Effector memory CD4-positive, alpha-beta T cell (primary cell): ENCODE measurements at places on chromosomes 12 and 14.
A peak's percentile ranks its signal among the peaks of the same experiment; 100 is the strongest.

DNA sequence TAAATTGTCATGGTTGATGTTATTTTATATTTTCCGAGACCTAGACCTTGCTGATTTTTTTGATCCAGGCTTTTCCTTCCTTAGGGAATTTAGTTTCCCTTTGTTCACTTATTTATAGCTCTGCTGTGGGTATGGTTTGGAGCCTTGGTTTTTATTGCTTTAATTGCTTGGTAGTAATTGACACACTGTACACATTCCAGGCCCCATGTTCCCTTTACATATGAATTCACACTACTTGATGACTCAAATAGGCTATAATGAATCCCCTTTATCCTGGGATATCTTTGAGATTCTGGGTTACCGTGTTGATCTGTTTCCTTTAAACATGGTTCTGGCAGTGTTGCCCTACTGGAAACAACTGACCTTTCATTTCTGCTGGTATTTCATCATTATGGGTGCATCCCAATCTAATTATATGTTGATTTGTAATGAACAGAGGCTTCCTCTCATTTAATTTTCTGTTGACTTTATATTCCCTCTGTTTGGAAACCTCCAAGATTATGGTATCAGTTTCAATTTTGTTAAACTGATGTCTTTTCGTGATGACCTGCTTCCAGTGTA is 424.0 kb downstream of the RAD51B start:
- no peak for DNase-seq

GRCh38 chr12:57865084-57865751 is 18.7 kb upstream of the CTDSP2 start:
- no peak for DNase-seq

DNA sequence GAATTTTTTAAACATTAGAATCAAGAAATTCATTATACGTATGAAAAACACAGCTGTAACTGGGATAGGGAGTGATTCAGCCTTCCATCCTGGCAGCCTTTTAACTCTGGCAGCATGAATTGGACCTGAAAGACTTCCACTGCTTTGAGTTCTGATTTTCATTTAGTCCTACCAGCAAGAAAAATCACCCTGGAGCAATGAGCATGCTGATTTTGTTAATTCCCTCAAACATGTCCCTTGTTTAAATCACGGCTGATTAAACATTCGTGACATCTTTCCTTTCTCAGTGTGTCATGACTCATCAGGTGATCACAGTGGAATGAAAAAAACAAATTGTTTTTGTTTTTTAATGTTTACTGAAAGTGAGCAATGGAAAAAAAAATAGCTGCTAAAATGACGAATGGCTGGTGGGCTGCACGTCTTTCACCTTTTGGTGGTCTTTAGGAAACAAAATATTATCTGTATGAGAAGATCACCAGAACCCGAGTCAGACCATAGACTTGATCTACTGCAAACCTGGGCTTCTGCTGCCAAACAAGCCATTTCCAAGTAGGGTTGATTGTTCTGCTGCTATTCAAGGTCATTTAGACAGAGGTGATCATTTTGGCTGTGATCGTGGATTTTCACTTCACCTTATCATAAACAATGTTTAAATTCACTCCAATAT is 67.0 kb upstream of the CAND1 start:
- no peak for DNase-seq

DNA sequence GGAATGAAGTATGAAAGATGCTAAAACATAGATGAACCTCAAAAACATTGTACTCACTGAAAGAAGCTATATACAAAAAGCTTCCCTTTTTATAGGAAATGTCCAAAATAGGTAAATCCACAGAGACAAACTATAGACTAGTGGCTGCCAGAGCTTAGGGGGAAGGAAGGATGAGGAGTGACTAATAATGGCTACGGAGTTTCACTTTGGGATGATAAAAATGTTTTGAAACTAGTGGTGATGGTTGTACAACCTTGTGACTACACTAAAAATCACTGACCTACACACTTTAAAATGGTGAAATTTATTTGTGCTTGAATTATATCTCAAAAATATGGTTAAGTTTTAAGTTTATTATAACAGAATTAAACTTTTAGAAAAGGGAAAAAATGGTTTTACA is 37.1 kb upstream of the AMN1 start:
- DNase-seq: no peak

DNA sequence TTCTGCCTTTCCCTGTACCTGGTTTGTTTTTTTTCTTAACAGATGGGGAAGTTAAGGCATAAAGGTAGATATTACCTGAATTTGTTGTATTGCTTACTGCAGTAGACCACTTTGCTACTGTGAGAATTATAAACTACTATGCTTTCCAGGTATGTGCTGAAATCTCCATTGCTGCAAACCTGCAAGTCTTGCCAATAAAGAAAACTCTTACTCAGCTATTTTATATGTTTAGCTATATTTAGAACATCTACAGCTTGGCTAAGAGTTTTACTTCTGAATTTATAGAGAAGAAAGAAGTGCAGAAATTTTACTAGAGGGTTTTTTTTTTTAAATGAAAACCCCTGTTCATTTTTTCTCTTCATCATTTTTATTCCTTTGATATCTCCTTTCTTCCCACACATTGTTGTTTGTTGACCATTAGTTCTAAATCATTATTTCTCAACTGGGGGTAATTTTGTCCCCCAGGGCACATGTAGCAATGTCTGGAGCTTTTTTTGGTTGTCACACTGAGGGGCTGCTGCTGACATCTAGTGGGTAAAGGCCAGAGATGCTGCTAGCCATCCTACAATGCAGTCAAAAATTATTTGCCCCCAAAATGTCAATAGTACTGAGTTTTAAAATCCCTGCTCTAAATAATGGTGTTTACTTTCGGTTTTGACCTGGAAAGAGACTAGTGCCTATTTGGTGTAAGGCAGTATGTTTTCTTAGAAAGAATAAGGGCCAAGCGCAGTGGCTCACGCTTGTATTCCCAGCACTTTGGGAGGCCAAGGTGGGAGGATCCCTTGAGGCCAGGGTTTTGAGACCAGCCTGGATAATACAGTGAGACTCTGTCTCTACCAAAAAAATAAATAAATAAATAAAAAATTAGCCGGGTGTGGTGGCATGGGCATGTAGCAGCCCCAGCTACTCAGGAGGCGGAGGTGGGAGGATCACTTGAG is 48.6 kb downstream of the PCNX1 start:
- peak; percentile 24 for DNase-seq

- no peak for DNase-seq
These were observed 365.2 kb downstream of the SEC23A start for GRCh38 chr14:38737686-38738407.

- DNase-seq: no peak
These were observed 205.4 kb downstream of the EPS8 start for GRCh38 chr12:15583804-15584203.

- DNase-seq: no peak
These were observed 379.8 kb downstream of the FUT8 start for GRCh38 chr14:65792208-65792905.

DNA sequence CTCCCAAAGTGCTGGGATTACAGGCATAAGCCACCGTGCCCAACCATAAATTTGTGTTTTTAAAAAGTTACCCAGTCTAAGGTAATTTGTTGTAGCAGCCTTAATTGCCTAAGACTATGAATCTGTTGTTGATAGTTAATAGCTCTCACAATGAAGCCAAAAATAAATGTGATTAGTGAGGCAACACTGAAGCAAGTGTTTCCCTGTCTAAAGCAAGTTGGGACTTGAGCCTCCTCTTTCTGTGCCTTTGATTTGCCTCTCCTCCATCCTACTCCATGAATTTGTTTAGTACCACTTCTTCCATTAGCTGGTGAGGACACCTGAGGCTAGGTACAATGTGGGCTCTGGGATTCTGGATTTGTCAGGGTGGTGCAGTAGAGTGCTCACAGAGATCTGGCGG is 36.8 kb downstream of the DAAM1 start:
- no peak for DNase-seq

GRCh38 chr12:110728628-110729027 is 14.1 kb downstream of the PPP1CC start:
- no peak for DNase-seq

GRCh38 chr12:6791931-6792520 is 2.7 kb downstream of the CD4 start:
- DNase-seq: no peak

- no peak for DNase-seq
These were observed 347.2 kb upstream of the DCN start for GRCh38 chr12:91529829-91530228.

DNA sequence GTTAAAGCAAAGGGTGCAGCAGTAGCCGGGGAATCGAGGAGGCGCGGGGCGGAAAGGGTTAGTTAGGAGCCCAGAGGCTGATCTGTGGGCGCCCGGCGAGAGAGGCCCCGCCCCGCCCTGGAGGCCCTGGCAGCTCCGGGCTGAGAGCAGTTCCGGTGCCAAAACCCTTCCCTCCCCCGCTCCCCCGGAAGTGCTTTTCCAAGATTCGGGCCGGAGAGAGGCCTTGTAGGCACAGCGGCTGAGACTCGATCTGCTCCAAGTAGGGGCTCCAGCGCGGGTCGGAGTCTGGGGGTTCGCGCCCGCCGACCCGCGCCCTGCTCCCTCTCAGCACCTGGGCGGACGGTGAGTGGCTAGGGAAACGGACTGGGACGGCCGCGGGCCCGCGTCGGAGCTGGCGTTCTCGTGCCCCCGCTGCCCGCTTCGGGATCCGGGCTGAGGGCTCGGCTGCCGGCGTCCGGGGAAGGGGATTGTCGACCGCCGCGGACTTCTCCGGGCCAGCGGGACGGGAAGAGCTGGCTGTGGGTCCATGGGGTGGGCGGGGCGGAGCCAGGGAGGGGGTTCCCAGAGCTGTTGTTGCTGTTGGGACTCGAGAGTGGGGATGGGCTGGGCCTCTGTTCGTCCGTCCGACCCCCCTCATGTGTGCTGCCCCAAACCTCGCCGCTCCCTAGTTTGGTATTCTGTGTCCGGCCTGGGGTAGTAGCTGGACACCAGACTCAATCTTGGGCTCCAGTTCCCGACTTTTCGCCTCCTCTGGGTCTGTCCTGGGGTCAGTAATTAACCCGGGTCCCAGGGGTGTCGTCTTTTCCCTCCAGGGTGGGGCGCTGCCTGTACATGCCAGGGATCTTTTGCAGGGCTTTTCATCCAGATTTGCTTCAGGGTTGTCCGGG is at the start of gene FRS2:
Gene FRS2, plus strand, starts transcription at position 200 of the 887 bp plus-strand sequence. CDS start 98,643 bp downstream, outside the sequence.
- DNase-seq: peak; percentile 69

- DNase-seq: no peak
These were observed 2.9 kb downstream of the SERPINA10 start for GRCh38 chr14:94290197-94290596.

GRCh38 chr12:117026343-117026742 is 72.9 kb downstream of the TESC start:
- no peak for DNase-seq

DNA sequence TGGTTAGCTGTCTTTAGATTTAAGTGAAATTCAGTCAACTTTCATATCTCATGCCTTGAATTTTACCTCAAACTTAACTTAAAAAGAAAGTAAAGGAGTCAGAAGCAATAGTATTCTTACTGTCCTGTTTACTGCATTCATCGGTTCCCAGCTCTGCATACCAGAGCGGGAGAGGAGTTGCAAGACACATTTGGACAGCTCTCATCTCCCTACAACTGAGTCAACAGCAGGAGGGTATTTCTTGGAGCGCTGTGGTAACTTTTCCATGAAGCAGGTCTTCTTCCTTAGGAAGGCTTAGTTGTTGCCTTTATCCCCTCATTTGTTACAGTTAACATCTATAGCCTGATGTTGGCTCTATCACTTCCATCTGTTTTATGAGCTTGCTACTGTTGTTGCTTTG is 65.1 kb downstream of the TRMT5 start:
- no peak for DNase-seq

DNA sequence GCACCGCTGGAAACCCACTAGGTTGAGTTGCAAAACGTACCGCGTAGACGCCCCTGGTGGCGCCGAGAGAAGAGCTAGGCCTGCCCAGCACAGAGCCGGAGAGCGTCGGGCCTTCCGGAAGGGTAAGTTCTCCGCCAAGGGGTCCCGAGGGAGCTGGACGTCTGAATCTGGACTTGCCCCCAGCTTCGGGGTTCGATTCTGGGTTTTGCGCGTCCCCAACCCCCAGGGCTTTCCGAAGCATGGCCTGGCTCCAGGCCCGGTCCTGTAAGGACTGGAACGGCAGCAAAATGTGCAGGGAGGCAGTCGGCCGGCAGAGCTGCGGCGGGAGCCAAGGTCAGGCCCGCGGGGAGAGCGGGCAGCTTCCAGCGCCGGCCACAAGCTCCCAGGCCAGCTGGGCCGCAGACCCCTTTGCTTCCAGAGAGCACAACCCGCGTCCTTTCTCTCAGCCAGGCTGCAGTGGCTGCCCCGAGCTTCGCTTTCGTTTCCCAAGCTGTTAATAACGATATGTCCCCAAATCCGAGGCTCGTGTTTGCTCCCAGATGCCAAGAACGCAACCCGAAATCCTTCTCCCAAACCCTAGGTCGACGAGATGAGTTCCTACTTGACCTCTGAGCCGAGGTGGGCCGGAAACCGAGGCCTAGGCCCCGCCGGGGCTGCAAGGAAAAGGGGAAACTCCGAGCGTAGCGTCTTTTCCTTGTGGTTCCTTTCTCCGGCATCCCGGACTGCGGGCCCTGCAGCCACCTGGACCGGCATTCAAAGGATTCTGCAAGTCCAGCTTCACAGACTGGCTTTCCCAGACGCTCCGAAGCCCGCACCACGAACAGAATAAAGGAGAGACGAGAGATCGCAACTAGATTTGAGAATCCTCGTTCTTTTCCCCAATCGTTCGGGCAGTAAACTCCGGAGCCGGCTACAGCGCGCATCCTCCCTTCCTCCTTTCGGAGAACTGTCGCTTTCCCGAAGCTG is 3.2 kb upstream of the TBX5 start:
- DNase-seq: no peak

- DNase-seq: no peak
These were observed 240.3 kb upstream of the PELI2 start for GRCh38 chr14:55877942-55878341.

DNA sequence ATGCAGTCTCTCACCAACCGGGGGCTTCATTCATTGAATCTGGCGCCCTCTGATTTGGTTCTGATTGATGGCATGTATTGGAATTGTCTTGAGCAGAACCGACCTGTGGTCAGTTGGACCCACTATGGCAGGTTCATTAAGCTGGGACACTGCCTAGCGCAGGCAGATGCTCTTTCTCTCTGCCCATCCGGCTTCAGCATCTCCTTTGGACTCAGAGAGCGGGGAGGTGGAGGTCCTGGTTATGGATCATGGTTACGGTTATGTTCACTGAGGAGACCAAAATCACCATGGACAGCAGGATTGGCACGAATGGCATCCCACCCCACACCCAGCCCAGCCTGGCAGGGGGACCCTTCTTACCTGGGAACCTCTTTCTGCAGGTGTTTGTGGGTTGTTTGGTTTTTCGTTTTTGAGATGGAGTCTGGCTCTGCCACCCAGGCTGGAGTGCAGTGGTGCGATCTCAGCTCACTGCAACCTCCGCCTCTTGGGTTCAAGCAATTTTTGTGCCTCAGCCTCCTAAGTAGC is 16.4 kb upstream of the BCL7A start:
- DNase-seq: no peak
